Fibroblast of the aortic adventitia (primary cell): ENCODE measurements at places on chromosomes 4 and X. TPM values are rescaled to one million over a fixed set of nuclear protein-coding genes. Genes with fewer than 3 reads are reported as not detected.
A peak's percentile ranks its signal among the peaks of the same experiment; 100 is the strongest.

- DNase-seq, result no peak
Observed at GRCh38 chrX:150224676-150225075, 138.4 kb upstream of the MAMLD1 start.

DNA sequence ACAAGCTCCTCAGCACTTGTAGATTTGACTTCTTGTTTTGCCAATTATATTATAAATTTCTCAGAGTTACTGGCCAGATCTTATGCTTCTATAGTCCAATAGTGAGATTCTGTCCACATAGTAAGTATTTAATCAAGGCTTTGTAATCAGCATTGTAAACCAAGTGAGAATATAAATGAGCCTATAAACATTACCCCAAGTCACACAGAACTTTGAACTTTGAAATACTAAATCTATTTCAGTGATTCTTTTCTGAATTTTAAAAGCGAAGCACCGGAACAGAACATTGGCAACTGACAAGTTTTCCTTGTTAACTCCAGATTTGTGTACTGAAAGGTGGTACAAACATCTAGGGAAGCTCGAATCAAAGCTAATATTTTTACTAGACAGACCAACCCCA lies 37.2 kb downstream of the PPM1K start:
- no peak for DNase-seq

The ARHGEF38 gene
- not detected in 2 replicates for total RNA-seq

DNA sequence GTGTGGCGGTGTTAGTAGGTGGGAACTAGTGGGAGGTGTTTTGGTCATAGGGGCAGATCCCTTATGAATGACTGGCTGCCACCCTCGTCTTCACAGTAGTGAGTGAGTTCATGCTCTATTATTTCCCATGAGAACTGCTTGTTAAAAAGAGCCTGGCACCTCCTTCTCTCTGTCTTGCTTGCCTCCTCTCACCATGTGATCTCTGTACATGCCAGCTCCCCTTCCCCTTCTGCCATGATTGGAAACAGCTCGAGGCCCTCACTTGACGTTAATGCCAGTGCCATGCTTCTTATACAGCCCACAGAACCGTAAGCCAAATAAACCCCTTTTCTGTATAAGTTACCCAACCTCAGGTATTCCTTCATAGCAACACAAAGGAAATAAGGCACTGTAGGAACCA lies 21.7 kb downstream of the PNMA6F start:
- no peak for DNase-seq

The HSFX1 gene
- total RNA-seq, result 0.45 TPM in 1 of 2 replicates, not detected in the other

The DNASE1L1 gene
- 15.8 and 31.0 TPM in 2 replicates for total RNA-seq

The SGMS2 gene
- 144 and 145 TPM in 2 replicates for total RNA-seq

DNA sequence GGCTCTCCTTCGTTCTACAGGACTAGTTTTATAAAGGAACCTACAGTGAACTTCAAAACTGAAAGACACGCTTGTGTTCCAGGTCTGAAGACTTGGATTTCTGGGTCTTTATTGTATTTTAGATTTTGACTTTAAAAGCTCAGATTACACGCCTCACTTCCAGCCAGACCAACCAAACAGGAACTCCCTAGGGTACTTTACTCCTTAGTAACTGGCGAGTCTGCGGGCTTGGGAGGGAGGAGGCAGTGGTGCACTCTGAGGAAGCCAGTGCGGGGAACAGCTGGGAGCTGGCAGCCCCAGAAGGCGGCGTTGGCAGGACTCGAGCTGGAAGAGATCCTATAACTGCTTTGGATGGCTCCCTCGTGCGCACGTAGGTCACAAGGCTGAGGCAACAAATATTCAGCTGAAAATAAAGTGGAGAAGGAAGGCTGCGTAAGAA lies 391 bp upstream of the PHKA1 start:
- peak; percentile 86 for DNase-seq

DNA sequence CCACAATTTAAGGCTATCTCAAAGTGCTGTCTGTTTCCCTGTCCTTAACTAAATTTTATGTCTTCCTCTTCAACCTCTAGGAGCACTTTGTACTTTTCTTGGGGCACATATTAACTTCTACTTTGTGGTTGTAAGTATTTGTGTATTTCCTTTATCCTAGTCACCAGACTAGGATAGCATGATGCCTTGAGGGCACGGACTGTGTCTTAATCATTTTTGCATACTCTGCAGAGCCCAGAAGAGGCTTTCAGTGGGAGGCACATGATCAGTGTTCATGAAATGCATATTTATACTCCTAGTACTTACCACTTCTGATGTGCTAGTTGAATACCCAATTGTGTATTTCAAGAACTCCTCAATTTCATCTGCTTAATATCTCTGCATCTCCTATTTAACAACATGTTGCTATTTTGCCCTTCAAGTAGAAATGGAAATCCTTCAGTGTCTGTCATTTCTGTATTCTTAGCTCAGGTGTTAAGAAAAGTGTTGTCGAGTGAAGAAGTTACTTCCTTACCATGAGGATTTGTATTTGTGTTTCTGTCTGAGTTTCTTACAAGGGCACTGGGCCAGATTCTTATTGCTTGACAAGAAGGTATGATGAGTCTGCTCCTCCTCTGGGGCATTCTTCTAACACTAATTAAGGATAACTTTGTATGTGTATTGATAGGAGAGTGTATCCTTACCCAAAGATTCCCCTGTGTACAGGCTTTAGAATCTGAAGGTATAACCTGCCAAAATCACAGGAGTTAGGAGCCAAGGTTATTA lies 28.3 kb upstream of the PGRMC2 start:
- no peak for DNase-seq

DNA sequence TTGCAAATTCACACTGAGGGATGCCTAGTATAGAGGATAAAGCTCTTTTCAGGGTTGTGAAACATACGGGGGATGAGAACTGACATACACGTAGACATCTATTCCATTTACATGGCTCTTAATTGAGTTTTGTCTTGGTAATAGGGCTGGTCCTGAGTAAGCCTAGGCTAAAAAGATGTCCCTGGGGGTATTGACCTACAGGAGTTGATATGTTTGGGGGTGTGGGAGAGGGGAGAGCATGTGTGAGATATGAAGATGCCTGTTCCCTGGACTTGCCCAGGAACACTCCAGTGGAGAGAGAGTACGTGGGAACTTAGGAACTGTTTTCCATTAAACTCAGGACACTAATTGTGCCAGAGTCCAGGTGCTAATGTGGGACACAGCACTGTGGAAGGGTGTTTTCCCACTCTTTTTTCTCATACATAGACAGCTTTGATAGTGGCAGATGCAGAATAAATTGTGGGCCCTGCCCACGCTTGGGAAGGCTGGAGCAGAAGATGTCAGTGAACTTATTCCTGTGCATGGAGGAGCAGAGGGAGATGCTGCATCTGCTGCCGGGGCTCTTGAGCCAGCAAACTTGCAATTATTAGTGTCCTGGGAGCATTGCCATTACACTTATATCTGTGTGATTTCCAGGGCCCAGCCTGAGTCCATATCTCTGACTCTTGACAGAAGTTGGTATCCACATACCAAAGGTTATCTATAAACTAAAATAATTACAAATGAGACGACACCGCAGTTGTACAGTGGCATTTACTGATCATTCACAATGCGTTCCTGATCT lies 20.7 kb downstream of the SYNPO2 start:
- DNase-seq, result no peak
